HCT116 (cell line): ENCODE measurements at places on chromosomes 13 and 19. TPM values are rescaled to one million over a fixed set of nuclear protein-coding genes. Genes with fewer than 3 reads are reported as not detected.

Gene FDX2
- total RNA-seq, result 21.0 TPM

Gene FAM124A
- 3.1 TPM for total RNA-seq

Gene C19orf85
- total RNA-seq, result 0.34 TPM

Gene LIN37
- total RNA-seq, result 10.1 TPM

Gene NKG7
- not detected for total RNA-seq

Gene MBD3L3
- total RNA-seq, result not detected

Gene OR7A17
- not detected for total RNA-seq

Gene RHPN2
- 33.3 TPM for total RNA-seq
